ENCODE measurements at places on chromosomes 1 and 21. TPM values are rescaled to one million over a fixed set of nuclear protein-coding genes. Genes with fewer than 3 reads are reported as not detected.

GRCh38 chr1:51444534-51445192 lies 74.4 kb downstream of the EPS15 start:
- DNase-seq = no peak
- no peak overlapping the region for H3K4me3 ChIP-seq
- H3K27ac ChIP-seq = no peak overlapping the region
- no peaks in the 10 kb centered on the region for H3K27me3 ChIP-seq
- H3K4me1 ChIP-seq = peaks cover 34% of the 10 kb centered on the region

DNA sequence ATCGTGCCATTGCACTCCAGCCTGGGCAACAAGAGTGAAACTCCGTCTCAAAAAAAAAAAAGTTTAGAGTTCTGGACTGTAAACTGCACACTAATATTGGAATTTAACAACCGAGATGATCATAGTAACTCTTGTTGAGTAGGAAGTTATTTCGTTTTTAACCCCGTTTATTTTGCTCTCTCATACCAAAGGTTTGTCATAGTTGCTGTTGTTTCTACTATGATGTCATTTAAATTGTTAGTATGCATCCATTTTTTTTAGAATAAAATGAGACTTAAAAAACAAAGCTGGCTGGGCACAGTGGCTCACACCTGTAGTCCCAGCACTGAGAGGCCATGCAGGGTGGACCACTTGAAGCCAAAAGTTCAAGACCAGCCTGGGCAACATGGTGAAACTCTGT lies 49.3 kb downstream of the DOP1B start:
- no peak for DNase-seq
- no peak overlapping the region for H3K4me3 ChIP-seq
- peaks cover 14% of the 10 kb centered on the region for H3K36me3 ChIP-seq
- H3K4me1 ChIP-seq = peaks cover 37% of the 10 kb centered on the region

GRCh38 chr1:78375996-78376395 lies 114.8 kb upstream of the PTGFR start:
- no peak for DNase-seq
- no peak overlapping the region for H3K4me3 ChIP-seq
- H3K4me1 ChIP-seq = no peaks in the 10 kb centered on the region
- no peaks in the 10 kb centered on the region for H3K36me3 ChIP-seq
- no peak overlapping the region for H3K27ac ChIP-seq

DNA sequence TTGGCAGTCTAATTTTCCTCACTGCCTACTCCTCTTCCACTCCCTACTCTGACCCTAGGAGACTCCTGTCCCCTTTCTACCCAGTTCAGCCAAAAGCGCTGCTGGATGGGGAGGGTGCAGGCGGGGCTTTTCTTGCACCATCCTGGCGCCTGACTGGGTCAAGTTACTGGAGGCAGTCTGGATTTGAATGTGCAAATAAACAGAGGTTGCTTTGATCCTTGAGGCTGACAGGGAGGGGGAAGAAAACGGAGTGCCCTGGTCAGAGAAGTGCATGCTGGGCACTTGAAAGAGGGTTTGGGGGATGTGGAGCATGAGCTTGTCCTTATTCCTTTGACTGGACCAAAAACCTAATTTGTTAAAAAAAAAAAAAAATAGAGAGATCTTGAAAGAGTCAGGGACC lies 76.8 kb upstream of the SOX13 start:
- H3K27me3 ChIP-seq = peaks cover 6% of the 10 kb centered on the region
- no peak for DNase-seq
- H3K36me3 ChIP-seq = peaks cover 2% of the 10 kb centered on the region
- peaks cover 5% of the 10 kb centered on the region for H3K4me1 ChIP-seq

GRCh38 chr21:27633631-27634030 lies 666.7 kb upstream of the ADAMTS5 start:
- H3K4me1 ChIP-seq = no peaks in the 10 kb centered on the region
- no peaks in the 10 kb centered on the region for H3K27me3 ChIP-seq
- H3K27ac ChIP-seq = no peak overlapping the region
- DNase-seq = no peak

GRCh38 chr1:115057661-115058254 lies 28.1 kb downstream of the TSHB start:
- peaks cover 21% of the 10 kb centered on the region for H3K4me1 ChIP-seq
- no peaks in the 10 kb centered on the region for H3K27me3 ChIP-seq
- DNase-seq = no peak
- H3K4me3 ChIP-seq = no peak overlapping the region

OPTC gene
- not detected for total RNA-seq

DNA sequence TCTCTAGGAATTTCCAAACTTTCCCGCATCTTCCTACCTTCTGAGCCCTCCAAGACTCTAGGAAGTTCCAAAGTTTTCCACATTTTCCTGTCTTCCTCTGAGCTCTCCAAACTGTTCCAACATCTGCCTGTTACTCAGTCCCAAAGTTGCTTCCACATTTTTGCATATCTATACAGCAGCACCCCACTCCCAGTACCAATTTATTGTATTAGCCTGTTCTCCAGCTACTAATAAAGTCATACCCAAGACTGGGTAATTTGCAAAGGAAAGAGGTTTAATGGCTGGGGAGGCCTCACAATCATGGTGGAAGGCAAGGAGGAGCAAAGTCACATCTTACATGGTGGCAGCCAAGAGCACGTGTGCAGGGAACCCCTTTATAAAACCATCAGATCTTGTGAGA lies 82.9 kb upstream of the DSCAM start:
- no peak overlapping the region for H3K27ac ChIP-seq
- H3K27me3 ChIP-seq = no peaks in the 10 kb centered on the region
- no peaks in the 10 kb centered on the region for H3K36me3 ChIP-seq
- H3K4me3 ChIP-seq = no peak overlapping the region

OXCT2 gene
- total RNA-seq = 1.2 TPM

DNA sequence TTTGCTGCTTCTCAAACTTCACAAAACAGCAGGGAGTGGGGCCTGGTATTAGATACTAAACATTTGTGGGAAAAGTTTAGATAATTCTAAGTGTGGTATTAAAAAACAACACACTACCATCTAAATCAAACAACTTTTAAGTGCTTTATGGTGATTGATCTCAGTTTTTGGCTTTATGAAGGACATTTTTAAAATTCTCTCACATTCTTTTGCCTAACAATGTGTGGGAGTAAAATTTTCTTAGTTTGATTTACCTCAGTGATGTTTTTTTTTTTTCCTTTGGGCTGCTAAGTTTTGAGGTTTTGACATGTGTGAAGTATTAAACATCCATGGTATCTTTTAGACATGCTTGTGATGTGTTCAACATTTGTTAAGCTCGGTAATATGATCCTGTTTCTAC lies 116.2 kb downstream of the DISP1 start:
- no peak overlapping the region for H3K27ac ChIP-seq
- H3K36me3 ChIP-seq = no peaks in the 10 kb centered on the region
- no peaks in the 10 kb centered on the region for H3K27me3 ChIP-seq
- H3K4me1 ChIP-seq = no peaks in the 10 kb centered on the region
- H3K4me3 ChIP-seq = no peak overlapping the region

MX2 gene
- total RNA-seq = 25.3 TPM

- no peaks in the 10 kb centered on the region for H3K4me1 ChIP-seq
- no peaks in the 10 kb centered on the region for H3K36me3 ChIP-seq
- H3K4me3 ChIP-seq = no peak overlapping the region
- H3K27me3 ChIP-seq = peaks cover 16% of the 10 kb centered on the region
- no peak overlapping the region for H3K27ac ChIP-seq
Measured at GRCh38 chr1:230891413-230891812, 23.1 kb upstream of the C1orf198 start.

ILDR2 gene
- total RNA-seq = 13.0 TPM

GRCh38 chr1:96510391-96510790 lies 211.2 kb upstream of the PTBP2 start:
- H3K4me1 ChIP-seq = no peaks in the 10 kb centered on the region
- H3K27me3 ChIP-seq = no peaks in the 10 kb centered on the region
- H3K4me3 ChIP-seq = no peak overlapping the region
- no peak for DNase-seq
- H3K36me3 ChIP-seq = no peaks in the 10 kb centered on the region

LMX1A gene
- not detected for total RNA-seq

GRCh38 chr1:187715483-187715882 lies 886.7 kb downstream of the PLA2G4A start:
- no peak overlapping the region for H3K27ac ChIP-seq
- no peaks in the 10 kb centered on the region for H3K27me3 ChIP-seq
- H3K4me3 ChIP-seq = no peak overlapping the region
- DNase-seq = no peak

DNA sequence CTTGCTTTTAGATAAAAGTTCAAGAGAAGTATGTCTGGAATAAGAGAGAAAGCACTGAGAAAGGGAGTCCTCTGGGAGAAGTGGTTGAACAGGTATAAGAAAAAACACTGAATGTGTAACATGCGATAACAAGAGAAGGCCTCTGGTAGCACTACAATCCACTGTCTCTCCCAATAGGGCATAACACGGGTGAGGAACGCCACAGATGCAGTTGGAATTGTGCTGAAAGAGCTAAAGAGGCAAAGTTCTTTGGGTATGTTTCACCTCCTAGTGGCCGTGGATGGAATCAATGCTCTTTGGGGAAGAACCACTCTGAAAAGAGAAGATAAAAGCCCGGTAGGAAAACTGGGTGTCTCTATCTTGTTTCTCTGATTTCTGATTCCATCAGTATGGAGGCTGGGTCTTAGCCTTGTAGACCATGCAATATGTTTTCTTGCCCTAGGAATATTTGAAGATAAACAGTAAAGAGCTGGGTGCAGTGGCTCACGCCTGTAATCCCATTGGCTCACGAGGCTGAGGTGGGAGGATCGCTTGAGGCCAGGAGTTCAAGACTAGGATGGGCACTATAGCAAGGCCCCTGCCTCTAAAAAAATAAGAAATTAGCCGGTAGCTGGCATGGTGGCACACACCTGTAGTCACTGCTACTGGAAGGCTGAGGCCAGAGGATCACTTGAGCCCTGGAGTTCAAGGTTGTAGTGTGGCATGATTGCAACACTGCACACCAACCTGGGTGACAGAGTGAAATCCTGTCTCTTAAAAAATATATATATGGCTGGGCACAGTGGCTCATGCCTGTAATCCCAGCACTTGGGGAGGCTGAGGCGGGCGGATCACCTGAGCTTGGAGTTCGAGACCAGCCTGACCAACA lies 40.4 kb downstream of the DAP3 start:
- DNase-seq = peak; percentile 39
- H3K27me3 ChIP-seq = no peaks in the 10 kb centered on the region
- H3K4me1 ChIP-seq = no peaks in the 10 kb centered on the region
- H3K4me3 ChIP-seq = no peak overlapping the region

DNA sequence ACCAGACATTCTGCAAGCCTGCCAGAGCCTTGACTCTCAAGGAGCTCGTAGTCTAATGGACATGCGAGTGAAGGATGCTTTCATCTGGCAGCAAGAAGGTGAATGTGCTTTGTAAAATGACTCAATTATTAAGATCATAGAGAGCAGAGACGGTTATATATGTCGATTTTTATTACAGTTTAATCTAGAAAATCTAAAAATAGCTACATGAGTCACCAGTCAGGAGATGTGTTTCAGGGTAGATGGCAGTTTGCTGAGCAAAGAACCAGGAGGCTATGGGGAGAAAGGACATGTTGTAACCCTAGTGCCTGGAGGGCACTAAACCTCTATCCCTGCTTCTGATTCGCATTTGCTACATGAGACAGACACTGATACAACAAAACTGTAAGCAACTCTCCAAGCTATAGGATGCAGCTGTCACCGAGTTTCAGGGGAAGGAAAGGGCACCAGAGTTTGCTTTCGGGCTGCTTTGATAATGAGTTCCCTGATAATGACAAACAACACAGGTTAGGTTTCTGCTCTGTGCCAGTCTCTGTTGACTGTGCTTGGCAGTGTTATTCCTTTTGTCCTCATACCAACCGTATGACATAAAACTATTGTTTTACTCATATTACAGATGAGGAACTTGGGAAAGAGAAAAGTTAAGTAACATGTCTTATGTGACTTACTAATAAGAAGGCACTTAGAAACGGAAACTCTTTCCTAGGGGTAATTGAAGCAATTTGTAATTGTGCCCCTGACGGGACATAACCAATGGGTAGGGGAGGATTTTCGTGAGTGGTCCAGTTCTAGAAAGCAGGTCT lies 43.2 kb downstream of the C1orf198 start:
- no peaks in the 10 kb centered on the region for H3K4me1 ChIP-seq
- peaks cover under 1% of the 10 kb centered on the region for H3K27me3 ChIP-seq
- DNase-seq = no peak
- no peaks in the 10 kb centered on the region for H3K36me3 ChIP-seq
- H3K4me3 ChIP-seq = no peak overlapping the region
- H3K27ac ChIP-seq = no peak overlapping the region
